ENCODE measurements at places on chromosomes 2 and 18.

DNA sequence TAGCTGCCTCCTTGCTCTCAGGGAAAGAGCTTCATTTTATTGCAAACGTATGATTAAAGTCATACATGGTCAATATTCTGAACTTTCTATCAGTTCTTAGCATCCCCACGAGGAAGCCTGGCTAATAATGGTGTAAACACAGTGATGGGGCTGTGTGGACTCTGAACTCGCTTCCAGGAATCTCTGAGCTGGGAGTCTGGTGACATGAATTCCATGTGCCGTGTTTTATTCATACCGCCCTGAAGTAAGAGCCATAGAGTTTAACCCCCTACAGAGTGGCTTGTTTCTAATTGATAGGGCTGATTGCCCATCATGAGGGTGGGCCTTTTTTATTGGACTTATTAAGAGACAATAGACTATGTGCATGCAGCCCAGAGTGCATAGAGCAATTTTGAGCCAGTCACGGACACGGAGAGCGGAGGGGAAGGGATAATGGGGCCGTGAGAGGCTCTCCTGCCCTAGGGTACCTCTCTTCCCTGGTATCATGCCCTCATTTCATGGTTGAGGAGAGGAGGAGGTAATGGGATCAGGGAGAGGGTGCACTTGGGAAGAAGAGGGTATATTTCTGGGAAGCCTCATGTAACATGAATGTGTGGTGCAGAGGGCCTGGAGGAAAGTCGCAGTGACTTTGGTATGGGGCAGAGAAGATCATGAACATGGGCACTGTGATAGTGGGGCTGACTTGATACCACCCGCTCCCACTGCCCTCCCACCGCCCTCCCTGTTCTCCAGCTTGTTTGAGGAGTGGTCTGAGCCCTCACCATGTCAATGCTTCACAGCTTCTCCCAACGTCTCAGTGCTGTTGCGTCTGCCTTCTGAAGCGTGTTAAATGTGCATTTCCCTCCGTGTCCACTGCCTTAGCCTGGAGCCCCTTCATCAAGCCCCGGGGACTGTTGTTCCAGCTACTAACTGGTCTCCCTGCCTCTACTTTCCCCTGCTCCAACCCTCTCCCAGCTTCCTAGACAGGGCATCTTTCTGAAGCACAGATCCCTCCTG, 73.2 kb downstream of the IL1R2 start:
- no peak for DNase-seq

DNA sequence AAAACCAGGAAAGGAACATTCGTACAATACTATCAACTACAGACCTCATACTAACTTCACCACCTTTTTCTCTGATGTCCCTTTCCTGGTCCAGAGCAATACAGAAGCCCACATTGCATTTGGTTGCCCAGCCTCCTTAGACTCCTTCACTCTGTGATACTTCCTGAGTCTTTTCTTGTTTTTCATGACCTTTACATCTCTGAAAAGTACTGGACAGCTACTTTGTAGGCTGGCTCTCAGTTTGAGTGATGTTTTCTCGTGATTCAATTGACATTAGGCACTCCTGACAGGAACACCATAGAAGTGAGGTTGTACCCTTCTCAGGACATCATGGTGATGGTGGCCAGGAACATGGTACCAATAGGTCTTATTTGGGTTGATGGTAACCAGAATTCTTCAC, 185.9 kb upstream of the SLC39A10 start:
- no peak for DNase-seq

- no peak for DNase-seq
These were observed 246.8 kb upstream of the RASGRP3 start for GRCh38 chr2:33229646-33230045.

GRCh38 chr2:238946318-238947242, 98.7 kb downstream of the TWIST2 start:
- DNase-seq = no peak

GRCh38 chr2:95323347-95324155, 26.4 kb downstream of the KCNIP3 start:
- no peak for DNase-seq

DNA sequence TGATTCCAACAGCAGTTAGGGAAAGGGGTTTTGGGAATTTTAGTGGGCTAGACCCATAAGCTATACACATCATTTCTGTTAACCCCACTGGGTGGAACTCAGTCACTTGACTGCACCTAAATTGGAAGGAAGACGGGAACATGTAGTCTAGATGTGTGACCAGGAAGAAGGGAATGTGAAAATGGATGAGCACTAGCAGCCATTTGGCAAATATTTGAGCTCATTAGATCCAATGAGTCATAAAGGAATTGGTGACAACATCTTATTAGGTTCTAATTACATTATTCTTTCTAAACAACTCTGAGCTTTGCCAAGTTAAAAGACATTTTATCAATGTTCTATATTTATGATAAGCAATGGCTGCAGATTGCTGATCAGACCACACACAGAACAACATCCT, 400.6 kb downstream of the IRS1 start:
- no peak for DNase-seq

DNA sequence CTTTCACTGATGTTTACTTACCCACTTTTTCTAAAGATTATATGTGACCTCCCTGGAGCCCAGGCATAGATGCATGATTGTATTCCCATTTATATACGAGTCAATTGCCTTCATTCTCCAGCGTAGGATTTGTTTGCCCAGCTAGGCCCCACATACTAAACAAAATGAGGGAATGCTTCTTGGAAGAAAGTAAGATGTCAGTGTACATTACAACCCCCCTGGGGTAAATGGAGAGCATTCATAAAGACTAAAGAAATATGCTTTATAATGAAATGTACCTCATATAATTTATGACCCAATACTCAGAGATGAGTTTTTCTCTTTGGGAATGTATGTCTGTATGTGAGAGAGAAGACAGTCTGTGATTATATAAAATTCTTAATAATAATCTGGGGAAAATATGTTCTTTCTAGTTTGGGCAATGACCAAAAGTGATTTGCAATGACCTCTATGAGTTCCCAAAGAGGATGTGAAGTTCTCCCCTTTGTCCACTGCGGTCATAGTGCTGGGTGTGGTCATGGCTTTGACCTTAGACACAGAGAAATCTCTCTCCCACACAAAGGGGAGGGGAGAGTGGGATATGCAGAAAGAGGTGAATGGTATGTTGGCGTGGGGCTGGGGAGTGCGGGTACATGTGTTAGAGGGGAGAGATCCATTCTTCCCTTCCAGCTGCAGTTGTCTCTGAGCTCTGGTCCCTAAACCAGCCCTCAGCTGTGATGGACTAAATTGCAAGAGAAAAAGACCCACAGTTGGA, 175.6 kb downstream of the EN1 start:
- DNase-seq = no peak

- DNase-seq = no peak
These were observed 461.4 kb downstream of the RNF144A start for GRCh38 chr2:7378591-7378990.

DNA sequence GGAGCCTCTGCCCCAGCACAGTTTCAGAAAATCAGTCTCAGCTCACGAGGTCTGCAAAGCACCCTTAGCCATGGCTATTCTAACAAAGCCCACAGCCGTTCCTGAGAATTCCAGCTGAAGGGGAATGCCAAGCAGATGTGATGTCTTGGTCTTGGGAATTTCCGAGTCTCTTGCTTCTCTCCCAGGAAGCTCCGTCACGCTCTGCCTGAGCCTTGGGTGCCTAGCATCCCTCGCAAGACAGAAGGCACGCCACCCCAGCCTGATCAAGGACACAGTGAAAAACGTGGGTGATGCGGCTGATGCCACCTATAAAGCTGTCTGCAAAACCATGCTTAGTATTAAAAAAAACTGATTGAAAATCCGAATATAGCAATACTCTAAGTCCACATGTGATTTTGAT, 254.6 kb downstream of the SH3BP4 start:
- DNase-seq = no peak

DNA sequence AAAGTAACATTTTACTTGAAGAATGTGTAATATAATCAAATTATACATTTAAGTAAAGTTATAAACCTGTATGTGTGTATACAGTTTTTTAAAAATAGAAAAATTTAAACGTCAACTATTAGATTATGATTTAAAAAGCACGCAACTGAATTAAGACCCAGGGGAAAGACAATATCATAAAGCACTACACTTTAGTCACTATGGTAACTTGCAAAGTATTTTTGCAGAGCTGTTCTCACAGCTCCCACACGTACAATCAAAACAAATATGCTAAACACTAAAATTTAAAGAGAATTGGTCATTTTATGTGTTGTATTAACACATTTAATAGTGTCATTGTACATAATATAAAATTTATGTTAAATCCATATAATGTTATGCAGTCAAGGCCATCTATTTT, 59.7 kb downstream of the FTCDNL1 start:
- DNase-seq = no peak

- no peak for DNase-seq
These were observed 422 bp downstream of the OBSL1 start for GRCh38 chr2:219570924-219571310.

DNA sequence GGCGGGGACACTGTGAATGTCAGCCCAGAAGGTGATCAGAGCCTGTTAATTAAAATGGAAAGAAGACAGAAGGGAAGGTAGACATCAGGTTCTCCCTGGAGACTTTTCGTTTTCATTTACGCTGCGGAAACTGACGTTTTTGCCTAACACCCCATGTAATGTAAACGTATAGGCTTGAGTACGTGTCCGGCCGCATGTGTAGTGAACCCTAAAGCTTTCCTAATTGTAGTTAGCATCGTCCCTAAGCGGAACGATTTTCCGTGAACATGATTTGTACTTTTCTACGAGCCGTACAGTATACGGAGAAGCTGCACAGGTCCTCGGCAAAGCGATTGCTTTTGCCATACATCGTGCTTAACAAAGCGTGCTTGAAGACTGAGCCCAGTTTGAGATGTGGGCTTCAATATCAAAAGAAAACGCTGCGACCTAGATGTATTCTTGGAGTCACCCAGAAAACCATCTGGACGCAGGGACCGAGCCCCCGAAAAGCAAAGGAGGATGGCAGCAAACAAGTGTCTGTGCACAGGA, 284 bp downstream of the TIMM21 start:
- DNase-seq = no peak

Data from effector memory CD4-positive, alpha-beta T cell (primary cell).